T1000 (cell line): ENCODE measurements at places on chromosomes 12 and 14.

DNA sequence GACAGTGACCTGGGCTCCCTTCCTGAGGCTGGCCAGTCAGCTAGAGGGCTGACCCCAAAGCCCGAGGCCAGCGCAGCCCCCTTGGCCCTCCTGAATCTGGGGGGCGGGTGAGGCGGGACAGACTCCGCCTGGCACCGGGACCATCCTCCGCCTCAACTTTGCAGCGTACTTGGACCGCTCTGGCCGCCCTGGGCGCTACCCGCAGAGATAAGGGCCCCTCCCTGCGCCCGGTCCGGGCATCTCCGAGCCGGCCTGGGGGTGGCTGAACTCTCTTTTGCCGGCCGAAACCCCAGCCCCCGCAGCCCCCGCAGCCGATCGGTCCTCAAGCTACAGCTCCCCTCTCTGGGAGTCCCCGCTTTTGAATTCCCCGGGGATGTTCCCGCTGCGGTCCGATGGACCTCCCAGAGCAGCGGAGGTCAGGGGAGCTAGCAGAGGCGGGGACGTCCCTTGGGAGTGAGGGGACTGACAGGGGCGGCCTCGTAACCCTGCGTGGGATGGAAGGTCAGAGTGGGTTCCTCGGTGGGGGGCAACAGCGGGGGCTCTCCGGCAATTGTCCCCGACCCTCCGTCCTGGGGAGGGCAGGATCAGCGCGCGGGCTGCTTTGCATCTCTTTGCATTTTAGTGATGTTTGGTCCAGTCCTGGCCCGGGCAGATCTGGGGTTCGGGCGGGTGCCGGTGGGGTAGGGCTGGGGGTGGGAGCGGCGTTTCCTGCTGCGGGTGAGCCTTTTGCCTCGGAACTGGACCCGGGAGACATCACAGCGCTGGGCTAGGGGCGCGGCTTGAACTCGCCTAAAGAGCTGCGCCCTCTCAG is at the start of gene CRIP1:
Gene CRIP1 (plus strand): TSS at position 724 of the 811 bp plus-strand sequence. CDS start 374 bp downstream, outside the sequence.
- DNase-seq: no peak

DNA sequence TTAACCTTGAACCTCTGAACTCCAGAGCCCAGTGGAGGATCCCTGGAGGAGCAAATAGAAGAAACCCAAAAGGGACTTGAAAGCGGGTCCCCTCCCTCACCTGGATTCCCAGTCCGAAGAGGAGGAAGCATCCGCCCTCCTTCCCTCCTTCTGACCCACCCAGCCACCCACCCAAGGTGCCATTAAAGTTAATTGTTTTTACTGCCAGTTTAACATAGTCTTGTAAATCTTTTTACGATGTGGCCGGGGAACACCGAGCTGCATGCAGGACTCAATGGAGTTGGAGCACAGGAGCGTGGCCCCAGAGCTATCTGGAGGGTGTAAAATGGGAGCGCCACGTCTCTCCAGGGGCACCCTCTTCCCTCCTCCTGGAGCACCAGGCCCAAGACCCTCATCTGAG is 49.9 kb upstream of the TBX3 start:
- DNase-seq: no peak

DNA sequence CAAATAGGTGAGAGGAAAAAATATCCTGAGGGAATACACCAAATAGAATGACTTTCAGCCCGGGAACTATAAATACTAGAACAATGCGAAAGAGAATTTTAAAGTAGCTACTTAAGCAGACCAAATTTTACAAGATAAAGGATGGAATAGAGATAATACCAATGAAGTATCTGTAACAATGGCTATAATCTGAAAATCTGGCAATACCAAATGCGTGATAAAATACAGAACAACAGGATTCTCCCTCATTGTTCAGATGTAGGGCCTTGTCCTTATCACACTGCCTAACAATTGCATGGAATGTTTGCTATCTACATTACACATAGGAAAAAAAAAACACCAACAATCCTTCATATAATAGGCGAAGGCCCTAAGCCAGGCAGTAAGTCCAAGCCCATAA is 815.4 kb upstream of the MDGA2 start:
- DNase-seq: no peak

- DNase-seq: no peak
These were observed 152.2 kb downstream of the ETV6 start for GRCh38 chr12:11801643-11802042.

DNA sequence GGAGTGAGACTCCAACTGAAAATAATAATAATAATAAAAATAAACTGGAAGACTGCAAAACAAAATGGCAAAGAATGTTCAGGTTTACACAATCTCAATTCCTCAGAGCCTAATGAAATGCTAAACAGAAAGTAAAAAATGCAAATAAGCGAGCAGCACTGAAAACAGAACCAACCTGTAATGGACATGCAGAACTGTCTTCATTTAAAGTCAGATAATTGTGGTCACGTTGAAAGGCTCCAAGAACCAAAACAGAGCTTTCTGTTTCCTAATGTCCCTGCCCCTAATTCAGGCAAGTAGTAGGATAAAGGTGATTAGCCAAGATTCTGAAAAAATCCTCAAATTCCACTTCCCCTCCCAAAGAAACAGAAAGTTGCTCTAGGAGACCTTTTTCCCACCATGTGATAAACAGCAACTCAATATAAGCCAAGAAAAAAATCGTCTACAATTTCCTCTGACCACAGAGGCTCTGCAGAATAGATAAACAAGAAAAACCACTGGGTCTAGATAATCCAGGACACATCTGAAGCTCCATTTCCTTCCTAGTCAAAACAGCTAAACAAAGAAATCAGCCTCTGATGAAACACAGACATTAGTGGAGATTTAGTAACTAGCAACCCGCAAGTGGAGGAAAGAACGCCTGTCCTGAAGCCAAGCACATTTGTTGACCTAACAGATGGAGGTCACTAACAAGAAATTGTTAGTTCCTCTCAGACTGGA is 3.0 kb downstream of the MIS18BP1 start:
- DNase-seq: no peak

- no peak for DNase-seq
These were observed 153.3 kb downstream of the NTF3 start for GRCh38 chr12:5585178-5585577.

- no peak for DNase-seq
These were observed 22.8 kb downstream of the PPP1R36 start for GRCh38 chr14:64572386-64573104.

GRCh38 chr14:97166497-97166896 is 369.3 kb downstream of the VRK1 start:
- no peak for DNase-seq

GRCh38 chr12:42129595-42130204 is 15.0 kb downstream of the GXYLT1 start:
- peak; percentile 40 for DNase-seq

- no peak for DNase-seq
These were observed 1.8 kb upstream of the CEP170B start for GRCh38 chr14:104863131-104863862.

DNA sequence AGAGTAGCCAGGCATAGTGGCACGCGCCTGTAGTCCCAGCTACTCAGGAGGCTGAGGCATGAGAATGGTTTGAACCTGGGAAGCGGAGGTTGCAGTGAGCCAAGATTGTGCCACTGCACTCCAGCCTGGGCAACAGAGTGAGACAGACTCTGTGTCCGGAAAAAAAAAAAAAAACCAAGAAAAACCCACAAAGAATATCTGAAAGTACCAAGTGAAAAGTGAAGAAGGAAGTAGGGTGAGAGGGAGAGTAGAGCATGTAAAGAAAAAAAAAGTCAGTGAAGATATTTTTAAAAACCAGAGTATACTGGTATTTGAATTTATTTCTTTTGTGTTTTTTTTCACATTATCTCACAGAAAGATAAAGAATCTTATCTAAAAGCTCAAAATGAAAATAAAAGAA is 43.3 kb upstream of the ISM2 start:
- DNase-seq: no peak

DNA sequence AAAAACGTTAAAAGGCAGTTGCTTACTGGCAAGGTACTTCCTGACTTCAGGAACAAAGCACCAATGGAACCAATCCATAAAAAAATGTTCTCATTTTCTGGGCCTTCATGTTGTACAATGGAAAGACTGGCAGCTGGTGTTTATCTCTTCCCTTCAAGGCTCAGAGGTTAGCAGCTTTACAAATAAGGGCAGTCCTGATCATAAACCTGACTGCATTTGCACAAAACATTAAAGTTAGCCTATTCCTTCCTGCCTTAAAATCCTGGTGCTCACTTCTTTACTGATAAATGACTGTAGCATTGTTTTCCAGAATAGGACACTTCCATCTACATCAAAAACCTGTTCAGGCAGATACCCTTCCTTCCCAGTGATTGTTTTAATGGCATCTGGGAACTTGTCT is 19.2 kb downstream of the IL26 start:
- DNase-seq: no peak

DNA sequence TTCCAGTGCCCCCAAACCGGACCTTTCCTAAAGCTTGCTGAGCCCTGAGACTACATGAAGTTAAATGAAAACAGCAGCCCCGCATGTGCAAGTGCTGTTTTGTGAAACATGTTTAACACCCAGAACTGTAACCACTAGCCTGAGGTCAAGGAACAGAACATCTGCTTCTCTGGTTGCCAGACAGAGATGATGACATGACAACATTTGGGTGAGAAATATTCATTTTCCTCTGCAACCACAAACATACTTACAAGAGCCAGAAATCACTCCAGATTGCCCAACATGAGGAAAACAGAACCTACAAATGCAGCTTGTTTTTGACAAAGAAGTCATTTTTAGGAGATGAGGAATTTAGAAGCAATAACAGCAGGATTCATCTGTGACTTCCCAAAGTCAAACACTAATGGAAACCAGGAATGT is 110.4 kb downstream of the BCAT1 start:
- DNase-seq: no peak

DNA sequence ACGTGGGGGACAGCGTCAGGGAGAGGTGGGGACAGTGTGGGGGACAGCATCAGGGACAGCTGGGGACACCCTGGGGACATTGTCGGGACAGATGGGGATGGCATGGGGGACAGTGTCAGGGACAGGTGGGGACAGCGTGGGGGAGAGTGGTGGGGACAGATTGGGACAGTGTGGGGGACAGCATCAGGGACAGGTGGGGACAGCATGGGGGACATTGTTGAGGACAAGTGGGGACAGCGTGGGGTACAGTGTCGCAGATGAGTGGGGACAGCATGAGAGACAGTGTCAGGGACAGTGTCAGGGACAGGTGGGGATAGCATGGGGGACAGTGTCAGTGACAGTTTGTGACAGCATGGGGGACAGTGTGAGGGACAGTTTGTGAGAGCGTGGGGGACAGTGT is 240.9 kb downstream of the TMEM121 start:
- no peak for DNase-seq

DNA sequence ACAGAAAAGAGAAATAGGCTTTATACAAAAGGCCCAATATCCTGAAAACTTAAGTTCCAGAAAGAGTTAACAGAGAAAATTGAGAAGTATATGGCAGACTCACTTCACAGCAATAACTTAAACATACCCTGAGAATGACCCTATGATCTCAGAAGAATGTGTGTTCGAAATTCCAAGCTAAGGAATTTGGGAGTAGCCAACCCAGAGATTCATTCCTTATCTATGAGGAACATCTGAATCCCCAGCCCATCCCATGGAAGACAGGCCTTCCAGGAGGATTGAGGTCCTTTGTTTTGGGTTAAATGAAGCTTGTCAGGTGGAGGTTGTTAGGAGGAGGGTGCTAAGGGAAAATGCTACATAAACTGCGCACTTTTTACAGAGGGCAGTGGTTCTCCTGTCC is 7.5 kb upstream of the SAV1 start:
- DNase-seq: no peak

- DNase-seq: no peak
These were observed 52.6 kb downstream of the RBMS2 start for GRCh38 chr12:56574210-56574609.

- no peak for DNase-seq
These were observed 8.7 kb upstream of the SPATS2 start for GRCh38 chr12:49358483-49359141.

GRCh38 chr12:32423559-32423958 is 24.2 kb downstream of the FGD4 start:
- DNase-seq: no peak

DNA sequence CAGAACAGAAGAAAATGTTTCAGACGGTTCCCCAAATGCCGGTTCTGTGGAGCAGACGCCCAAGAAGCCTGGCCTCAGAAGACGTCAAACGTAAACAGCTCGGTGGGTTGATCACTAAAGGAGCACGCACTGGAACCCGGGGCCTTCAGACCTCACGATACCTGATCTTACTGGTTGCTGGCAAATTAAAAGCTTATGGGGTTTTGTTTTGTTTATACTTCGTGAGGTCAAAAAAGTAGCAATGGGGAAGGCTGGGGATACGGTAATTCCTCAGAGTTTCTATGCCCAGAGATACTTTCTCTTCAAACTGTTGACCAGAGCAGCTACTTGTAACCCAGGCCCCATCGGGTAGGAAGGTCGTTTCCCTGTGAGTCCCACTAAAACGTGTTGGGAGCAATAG is 1.7 kb downstream of the CDKN1B start:
- no peak for DNase-seq

- no peak for DNase-seq
These were observed 11.9 kb downstream of the SART3 start for GRCh38 chr12:108548954-108549521.

- no peak for DNase-seq
These were observed 707 bp downstream of the G2E3 start for GRCh38 chr14:30559638-30560091.

- no peak for DNase-seq
These were observed 45.2 kb downstream of the VEZT start for GRCh38 chr12:95262808-95263207.

GRCh38 chr12:114090211-114090610 is 124.1 kb upstream of the RBM19 start:
- no peak for DNase-seq

GRCh38 chr14:21192875-21193535 is 37.1 kb upstream of the OR5AU1 start:
- DNase-seq: no peak

GRCh38 chr12:53199700-53200099 is 7.4 kb downstream of the ITGB7 start:
- no peak for DNase-seq
